Anterior cingulate cortex (tissue), 58 donors: ENCODE measurements at places on chromosomes 13 and 19.

- no peak for DNase-seq
Observed at GRCh38 chr13:74246487-74246886, 112.3 kb upstream of the KLF12 start.

GRCh38 chr13:67232384-67232783, 2.2 kb upstream of the PCDH9 start:
- no peak for DNase-seq

GRCh38 chr19:11410682-11411081, 8.4 kb downstream of the RGL3 start:
- DNase-seq: no peak

GRCh38 chr13:94816256-94816655, 103.9 kb upstream of the SOX21 start:
- no peak for DNase-seq

GRCh38 chr13:113293686-113294085, 3.4 kb upstream of the LAMP1 start:
- DNase-seq: no peak

- no peak for DNase-seq
Observed at GRCh38 chr13:30991184-30991583, 58.7 kb downstream of the TEX26 start.

DNA sequence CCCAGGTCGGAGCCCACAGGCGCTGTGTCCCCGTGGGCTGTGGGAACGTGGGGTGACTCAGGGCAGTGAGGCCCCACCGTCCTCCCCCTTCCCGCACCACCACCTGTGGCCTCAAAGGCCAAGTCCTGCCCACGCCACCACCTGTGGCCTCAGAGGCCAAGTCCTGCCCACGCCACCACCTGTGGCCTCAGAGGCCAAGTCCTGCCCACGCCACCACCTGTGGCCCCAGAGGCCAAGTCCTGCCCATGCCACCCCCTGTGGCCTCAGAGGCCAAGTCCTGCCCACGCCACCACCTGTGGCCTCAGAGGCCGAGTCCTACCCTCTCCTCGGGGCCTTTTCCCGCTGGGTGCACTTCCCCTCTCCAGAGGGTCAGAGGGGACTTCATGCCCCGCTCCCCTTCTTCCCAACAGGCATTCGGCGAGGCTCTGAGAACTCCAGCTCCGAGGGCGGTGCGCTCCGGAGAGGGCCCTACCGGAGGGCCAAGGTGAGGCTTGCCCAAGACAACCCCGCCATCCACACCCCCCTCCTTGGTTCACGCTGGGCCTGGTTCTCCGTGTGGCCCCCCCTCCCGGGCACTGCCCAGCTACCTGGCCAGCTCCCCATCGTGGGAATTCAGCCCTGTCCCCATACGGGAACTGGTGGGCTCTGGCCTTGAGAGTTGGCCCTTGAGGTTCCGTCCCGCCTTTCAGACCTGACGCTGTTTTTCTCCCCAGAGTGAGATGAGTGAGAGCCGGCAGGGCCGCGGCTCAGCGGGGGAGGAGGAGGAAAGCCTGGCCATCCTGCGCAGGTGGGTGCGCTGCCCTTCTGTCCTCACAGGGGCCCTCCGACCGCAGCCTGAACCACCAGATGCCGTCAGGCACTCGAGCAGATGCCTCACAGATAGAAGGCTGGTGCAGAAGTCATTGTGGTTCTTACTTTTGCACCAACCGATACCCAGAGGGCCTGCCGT, 27.4 kb upstream of the F7 start:
- no peak for DNase-seq

- DNase-seq: no peak
Observed at GRCh38 chr19:51157265-51157664, 15.2 kb downstream of the SIGLEC7 start.

DNA sequence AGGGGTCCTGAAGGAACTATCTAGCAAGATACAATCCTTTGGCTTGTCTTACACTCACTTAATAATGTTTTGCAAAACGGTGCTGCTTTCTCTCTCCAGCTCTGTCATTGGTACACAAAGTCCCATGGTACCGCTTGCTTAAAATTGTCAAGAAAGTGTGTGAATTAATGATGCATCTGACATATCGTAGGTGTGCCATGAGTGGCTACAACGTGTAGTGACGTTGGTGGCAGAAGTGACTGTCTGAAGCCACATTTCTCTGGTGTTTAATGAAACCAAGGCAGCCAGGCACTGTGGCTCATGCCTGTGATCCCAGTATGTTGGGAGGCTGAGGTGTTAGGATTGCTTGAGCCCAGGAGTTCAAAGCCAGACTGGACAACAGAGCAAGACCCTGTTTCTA, 2.6 kb downstream of the HSH2D start:
- DNase-seq: no peak

- DNase-seq: no peak
Observed at GRCh38 chr13:40790154-40790616, 774 bp downstream of the SLC25A15 start.

DNA sequence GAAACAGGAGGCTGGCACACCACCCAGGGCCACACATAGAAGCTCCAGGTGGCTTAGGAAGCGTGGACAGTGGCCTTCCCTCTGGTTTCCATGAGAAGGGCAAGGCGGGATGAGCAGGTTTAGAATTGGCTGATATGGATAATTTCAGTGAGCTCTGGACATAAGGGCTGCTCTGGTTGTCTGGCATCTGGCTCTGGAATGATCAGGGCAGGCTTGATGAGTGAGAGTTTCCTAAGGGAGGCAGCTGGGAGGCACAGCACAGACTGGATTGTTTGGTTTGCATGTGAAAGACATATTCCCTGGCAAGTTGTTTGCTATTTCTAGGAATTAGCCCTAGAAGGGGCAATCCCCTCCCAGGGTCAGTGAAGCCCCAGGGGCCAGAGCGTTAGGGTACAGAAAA, 129.5 kb downstream of the ATP8A2 start:
- DNase-seq: no peak

DNA sequence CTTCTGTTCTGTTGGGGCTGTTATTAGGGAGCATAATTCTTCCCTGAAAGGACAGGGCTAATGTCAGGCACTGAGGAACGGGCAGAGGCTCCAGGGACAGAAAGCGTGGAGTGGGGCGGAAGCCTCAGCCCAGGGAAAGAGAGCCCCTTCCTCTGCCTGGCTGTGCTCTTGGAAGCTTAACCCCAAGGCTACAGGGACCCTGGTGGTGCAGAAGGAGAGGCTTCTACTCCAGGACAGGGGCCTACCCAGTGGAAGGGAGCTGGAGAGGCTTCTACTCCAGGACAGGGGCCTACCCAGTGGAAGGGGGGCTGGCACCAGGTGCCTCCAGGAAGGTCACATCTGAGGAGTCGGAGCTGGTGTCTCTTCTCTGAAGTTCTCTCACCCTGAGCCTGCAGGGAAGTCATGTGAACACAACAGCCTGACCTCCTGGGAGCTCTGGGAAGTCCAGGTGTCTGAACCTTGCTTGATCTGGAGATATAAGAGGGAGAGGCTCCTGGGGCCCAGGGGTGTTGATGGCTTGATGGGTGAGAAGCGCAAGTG, 159.5 kb upstream of the SOX1 start:
- no peak for DNase-seq

DNA sequence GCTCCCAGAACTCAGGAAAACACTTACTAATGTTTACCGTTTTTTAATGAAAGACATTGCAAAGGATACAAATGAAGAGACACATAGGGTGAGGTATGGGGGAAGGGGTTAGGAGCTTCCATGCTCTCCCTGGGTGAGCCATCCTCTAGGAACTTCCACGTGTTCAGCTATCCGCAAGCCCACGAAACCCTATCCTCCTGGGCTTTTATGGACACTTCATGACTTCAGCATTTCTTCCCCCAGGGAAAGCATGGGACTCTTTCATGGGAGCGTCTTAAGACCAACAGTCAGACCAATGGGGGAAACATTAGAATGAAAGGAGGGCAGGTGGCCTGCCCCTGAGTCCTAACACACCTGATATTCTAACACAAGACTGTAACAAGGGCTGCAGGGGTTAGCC, 6.6 kb upstream of the ESD start:
- no peak for DNase-seq

DNA sequence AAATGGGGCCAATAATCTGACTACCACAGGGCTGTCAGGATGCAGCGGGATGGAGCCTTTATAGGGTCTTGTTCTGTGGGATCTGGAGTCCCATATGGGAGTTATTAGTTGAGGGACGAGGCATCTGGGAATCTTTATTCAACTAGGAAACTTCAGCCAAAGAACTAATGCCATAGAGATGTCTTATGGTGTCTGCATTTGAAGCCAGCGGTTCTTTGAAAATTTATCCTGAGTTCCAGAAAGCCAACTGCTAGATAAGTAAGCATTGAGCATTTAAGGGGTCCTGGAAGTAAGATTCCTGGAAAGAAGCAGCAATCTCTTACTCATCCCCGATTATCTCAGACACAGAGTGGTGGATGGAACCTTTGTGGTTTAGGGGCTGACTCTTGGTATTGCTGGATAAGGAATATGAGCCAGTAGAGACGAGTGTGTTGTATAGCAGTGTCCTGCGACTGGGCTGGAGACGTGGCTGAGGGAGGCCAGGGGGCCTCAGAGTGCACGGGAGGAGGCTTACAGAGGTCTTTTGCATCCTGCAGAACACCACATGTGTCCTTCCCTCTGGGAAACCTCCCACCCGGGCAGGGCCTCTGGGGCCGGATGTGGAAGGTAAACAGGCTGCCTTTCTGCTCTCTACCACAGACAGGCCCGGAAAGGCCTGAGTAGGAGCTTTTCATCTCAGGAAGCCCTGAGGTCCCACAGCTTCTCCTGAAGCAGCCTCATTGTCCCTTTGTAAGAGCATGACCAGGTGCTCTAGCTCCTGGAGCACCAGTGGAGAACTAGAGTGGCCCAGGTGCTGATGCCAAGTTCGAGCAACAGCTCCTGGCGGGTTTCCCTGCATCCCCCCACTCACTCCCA, 28.8 kb downstream of the ACTN4 start:
- no peak for DNase-seq

GRCh38 chr13:95603887-95604555, 40.5 kb downstream of the DZIP1 start:
- peak; percentile 41 for DNase-seq

DNA sequence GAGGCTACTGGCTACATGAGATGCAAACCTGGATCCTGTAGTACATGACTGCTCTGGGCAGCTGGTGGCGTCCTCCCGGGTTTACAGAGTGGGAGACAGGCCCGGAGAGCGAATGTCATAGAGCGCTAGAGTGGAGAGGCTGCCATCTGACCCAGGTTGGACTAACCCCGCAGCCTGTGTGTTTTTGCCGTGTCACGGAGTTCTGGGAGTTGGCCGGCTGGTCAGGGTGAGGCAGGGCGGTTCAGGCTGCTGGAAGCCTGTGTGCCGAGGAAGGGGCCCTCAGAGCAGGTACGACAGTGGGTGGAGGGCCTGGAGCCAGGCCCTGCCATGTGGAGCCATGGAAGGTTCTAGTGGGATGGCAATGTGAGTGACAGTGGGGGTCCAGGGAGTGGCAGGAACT, 12.5 kb downstream of the CRTC1 start:
- DNase-seq: no peak

- no peak for DNase-seq
Observed at GRCh38 chr19:39737351-39737750, 478 bp downstream of the CLC start.

GRCh38 chr19:5102520-5102919, 133.6 kb downstream of the KDM4B start:
- no peak for DNase-seq

DNA sequence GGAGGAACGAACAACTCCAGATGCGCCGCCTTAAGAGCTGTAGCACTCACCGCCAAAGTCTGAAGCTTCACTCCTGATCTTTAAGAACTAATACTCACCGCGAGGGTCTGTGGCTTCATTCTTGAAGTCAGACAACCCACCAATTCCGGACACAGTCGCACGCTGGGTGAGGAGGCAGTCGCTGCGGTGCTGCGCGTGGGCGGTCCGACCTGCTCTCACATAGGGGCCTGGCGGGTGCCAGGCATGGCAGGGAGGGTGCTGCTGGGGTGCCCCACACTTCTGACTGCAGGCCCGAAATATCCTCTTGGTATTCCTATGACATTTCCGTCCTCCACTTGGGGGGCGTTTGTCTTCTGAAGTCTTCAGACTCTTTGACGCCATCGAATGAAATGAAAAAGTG, 7.4 kb upstream of the MICU2 start:
- no peak for DNase-seq

GRCh38 chr13:95341441-95341840, 40.2 kb upstream of the ABCC4 start:
- DNase-seq: no peak

- no peak for DNase-seq
Observed at GRCh38 chr19:38989066-38989605, 13.6 kb upstream of the FBXO17 start.

GRCh38 chr19:38942471-38943181, 11.9 kb downstream of the MRPS12 start:
- DNase-seq: no peak
